ENCODE measurements at places on chromosomes 1 and 21.

DNA sequence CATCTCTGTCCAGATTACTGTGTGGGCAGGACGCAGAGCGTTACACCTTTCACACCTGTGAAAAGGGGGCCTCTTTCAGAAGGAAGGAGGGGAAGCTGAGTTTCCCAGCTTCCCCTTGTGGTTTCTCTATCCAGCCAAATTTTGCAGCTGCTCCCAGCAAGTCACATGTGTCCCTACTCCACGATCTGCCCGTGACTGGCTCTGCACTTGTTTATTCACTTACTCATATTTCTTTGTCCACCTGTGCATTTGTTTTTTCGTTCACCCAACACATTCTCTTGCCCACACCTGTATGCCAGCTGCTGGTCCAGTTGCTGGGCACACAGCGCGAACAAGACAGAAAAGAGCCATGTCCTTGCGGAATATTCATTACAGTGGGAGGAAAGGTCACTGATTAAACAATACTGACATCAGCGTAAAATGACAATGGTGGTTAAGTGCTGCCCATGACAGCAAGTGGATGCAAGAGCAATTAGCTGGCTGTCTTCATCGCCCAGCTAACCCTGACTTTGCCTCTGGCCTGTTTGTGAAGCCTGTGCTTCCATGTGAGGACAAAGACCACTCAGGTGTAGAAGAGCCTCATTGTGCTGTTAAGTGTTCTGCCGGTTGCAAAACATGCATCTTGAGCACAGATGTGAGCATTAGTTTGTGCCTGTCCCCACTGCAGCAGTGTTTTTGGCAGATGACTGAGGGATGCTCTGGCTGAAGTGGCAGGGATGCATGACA, 28.6 kb upstream of the NEK2 start:
- DNase-seq: no peak

DNA sequence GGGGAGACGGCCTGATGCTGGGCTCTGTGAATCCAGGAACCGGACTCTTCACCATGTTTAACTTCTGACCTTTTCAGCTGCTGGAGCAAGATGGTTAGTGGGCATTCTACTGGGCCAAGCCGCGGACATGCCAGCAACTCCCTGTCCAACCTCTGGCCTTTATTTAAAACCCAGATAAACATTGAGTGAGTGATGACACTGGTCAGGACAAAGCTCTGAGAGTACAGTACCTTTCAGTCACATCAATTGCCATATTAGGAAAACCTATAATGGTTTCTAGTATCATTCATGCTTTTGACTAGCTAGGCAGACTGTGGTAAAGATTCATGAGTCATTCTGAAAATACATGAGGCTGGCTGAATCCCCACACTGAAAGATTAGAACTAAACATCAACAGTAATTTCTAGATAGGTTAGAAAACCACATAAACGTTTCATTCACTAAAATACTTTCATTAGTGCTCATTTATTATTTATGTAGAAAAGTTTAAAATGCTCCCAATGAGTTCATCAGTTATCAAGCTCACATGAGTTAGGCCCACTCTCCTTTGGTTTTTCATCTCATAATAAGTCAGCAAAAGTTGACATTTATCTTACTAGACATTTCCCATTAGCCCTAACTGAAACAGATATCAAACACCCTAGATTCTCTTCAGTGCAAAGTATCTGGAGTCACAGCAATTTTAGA, 7.1 kb upstream of the ACTA1 start:
- no peak for DNase-seq

DNA sequence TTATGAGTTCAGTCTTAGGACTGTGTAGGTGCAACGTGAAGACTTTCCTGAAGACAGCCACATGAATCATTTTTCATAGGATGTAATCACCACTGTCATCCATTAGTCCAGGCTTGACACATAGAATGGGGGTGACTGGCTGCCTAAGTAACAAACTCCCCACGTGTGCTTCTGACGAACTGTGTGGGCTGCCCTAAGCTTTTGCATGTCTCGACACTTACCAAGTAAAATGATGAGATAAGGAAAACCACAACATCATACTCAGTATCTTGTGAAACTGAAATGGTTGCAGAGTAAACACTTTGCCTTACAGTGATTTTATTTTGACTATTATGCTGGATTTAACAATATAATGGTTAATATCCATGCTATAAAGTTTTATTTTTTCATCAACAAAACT, 19.5 kb downstream of the ERG start:
- DNase-seq: no peak

GRCh38 chr1:114695430-114696058, at the start of gene AMPD1:
Gene AMPD1 (minus strand): TSS chr1:114695546. CDS start chr1:114695471, 75 bp downstream.
- DNase-seq: no peak

GRCh38 chr1:231032963-231033362, 7.1 kb downstream of the FAM89A start:
- DNase-seq: no peak

DNA sequence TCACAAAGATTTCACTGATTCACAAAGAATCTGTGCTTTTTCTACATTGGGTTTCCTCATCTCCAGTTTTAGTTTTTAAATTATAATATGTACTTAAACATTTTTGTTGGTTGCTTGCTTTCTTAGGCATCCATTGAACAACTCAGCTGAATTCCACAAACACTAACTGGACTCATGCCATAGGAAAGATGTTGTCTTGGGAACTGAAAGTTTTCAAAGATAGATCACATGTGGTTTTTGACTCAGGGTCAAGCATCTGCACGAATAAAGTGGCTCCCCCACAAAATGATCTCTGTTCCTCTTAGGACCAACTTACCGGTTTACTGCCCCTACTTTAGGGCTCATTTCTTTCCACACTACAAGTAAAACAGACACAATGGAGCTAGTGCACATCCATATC, 3.1 kb upstream of the KRTAP21-1 start:
- no peak for DNase-seq

DNA sequence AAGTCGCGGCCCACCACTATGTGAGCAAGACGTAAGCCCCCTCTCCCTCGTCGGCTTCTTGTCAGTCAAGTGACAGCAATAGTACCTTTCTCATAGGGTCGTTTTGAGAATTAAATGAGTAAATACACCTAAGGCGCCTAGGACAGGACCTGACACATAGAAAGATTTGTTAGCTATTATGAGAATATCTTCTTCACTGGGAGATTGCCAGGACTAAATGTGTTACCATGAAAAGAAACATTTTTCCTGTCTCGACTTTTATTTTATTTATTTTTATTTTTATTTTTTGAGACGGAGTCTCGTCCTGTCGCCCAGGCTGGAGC, 798 bp downstream of the PMF1 start:
- no peak for DNase-seq

- no peak for DNase-seq
Observed at GRCh38 chr1:65894738-65895605, 102.3 kb downstream of the PDE4B start.

DNA sequence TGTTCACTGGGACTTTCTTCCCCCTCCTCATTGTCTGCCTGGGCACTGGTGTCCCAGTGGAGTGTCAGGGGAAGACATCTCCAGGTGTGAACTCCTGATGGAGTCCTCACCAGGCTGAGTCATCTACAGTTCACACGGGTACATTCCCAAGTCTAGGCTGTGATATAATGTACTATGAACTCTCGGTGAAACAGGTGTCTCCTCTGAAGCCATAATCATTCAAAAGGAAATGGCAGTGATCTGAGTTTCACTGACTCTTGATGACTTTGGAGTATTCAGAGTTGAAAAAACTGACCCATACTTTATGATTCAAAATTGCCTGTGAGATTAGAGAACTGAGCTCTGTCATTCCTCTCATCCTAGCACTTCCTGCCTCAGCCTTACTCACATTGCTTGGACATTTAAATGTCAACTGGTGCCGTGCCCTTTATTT, 9.1 kb downstream of the LAMC2 start:
- DNase-seq: no peak

DNA sequence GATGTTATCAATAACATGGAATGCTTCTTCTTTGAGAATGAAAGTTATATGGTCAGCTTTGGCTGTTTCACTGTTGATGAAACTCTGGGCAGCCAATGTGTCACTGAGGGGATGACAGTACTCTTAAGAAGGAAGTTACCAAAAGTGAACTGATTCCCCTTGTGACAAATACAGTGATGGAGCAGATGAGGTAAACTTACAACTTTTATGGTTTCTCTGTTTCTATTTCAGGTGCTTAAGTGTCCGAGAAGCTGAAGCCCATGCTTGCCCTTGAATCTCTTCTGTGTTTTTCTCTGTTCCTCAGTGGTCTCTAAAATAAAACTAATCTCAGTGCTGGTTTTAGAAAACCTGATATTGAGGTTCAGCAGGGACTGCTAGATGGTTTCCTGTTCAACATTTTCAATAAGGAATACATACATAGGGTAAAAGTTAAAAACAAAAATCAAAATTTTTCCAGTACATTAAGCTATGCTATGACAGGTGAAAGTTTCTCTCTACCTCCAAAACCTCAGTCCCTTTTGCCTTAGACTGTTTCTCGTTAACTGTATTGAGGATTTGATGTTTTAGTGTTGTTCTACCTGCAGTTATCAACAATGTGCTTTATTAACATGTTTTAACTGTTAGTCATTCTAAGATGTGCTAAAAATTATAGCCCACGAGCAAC, 454.4 kb upstream of the ADGRL4 start:
- no peak for DNase-seq

GRCh38 chr21:40640266-40640789, 206.6 kb downstream of the DSCAM start:
- no peak for DNase-seq

DNA sequence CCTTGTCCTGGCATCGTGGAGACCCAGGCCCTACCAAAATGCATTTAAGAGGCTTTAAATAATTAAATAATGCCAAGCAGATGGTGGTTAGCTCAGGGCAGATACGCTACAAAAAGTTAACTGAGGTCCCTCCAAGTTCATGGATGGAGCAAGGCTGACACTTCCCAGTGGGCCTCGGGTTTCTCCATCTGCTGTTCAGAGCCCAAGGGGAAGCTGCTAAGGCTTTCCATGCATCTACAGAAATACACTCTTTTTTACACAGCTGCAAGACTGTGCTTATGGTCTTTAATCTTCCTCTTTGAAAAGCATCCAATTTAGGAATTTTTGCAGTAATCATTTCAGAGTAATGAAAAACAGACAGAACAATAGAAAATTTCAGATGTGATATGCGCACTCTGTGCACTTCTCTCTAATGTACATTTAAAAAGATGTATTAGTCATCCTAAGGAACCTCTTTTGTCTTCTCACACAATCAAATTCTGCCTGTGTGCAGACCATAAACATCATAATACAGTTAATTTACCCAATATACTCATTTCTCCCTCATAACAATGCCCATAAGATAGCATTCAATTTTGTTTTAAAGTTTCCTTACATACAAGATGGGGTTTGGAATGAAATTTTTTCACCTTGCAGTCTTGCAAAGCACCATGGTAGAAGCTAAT, 173.2 kb upstream of the ATP1B1 start:
- DNase-seq: peak; percentile 27

DNA sequence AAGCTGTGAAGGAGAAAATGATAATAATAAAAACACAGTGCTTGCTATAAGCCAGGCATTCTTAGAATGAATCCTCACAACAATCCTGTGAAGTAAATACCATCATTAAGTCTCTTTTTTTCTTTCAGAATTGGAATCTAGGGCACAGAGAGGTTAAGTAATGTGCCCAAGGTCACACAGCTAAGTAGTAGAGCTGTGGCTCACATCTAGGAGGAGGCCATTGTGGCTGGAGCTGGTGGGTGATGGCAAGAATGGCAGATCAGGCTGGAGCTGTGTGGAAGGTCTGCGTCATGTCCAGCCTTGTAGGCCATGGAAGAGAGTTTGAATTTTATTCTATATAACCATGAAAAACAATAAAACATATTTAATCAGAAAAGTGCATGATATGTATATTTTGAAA, 38.2 kb upstream of the TSPAN2 start:
- DNase-seq: no peak

GRCh38 chr1:75811211-75811981, 14.7 kb downstream of the MSH4 start:
- no peak for DNase-seq

GRCh38 chr1:63155437-63155836, 166.9 kb upstream of the FOXD3 start:
- DNase-seq: no peak

DNA sequence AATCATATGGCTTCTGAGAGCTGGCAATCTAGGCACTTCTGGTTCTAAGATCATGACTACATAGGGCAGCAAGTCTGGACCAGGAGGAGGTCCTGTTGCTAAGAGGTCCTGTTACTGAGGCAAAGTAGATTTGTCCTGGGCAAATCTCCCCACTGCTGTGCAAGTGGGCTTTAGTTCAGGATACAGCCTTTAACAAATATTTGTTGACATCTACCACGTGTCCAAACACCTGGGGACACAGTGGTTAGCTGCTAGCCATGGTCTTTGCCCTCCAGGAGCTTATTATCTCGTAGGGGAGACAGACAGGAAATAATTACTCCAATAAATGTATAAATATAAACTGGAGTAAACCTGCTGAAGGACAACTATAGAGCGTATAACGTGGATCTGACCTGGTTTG, 3.2 kb downstream of the CGN start:
- no peak for DNase-seq

GRCh38 chr1:153880024-153880423, 42.7 kb downstream of the GATAD2B start:
- no peak for DNase-seq

- no peak for DNase-seq
Observed at GRCh38 chr1:87956750-87957149, 628.1 kb downstream of the LMO4 start.

GRCh38 chr1:15640667-15641066, 23.4 kb downstream of the DDI2 start:
- DNase-seq: no peak

DNA sequence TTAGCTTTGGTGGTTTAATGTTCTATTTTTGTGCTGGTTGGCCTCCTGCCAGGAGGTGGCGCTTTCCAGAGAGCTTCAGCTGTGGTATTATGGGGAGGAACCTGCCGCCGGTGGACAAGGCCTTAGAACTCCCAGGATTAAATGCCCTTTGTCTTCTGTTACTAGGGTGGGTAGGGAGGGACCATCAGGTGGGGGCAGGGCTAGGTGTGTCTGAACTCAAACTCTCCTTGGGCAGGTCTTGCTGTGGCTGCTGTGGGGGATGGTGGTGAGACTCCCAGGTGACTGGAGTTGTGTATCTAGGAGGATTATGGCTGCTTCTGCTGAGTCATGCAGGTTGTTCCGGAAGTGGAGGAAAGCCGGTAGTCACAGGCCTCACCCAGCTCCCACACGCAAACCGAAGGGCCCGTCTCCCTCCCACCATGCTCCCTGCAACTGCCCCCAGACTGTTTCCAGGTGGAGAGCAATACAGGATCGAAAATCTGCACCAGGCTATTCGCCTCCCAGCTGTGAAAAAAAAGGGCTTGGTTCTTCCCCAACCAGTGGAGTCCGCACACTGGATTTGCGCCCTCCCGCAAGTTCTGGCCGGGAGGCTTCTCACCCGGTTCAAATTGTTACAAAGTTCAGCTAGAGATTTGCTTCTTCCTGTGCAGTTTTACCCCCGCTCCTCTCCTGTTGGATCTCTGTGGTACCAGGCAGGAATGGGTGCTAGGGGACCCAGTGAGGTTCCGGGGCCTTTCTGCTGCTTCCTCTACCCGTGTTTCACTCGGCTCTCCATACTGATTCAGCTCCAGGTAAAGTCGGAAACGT, 220.5 kb downstream of the CENPF start:
- DNase-seq: no peak

GRCh38 chr1:94025383-94026340, 95.3 kb downstream of the ABCA4 start:
- DNase-seq: peak; percentile 54
